NCI-H1694 (cell line): ENCODE measurements at places on chromosomes 1 and 21.

DNA sequence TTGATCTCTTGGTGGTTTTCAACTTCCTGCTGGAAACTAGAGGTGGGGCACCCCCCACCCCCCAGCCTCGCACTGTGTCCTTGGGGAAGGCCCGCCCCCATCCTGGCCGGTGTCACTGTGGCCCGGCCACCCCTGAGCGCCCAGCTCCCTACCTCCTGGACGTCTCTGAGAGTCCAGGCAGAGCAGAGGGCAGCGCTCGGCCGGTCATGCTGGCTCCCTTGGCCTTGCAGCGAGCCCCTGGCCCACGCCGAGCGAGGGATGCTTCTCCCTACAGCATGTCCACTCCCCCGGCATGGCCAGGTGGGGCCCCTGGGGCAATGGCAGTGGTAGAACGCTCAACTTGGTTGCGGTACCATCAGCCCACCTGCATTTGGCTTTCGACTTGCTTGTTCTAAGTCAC, 28.7 kb upstream of the TRAPPC10 start:
- DNase-seq = no peak

DNA sequence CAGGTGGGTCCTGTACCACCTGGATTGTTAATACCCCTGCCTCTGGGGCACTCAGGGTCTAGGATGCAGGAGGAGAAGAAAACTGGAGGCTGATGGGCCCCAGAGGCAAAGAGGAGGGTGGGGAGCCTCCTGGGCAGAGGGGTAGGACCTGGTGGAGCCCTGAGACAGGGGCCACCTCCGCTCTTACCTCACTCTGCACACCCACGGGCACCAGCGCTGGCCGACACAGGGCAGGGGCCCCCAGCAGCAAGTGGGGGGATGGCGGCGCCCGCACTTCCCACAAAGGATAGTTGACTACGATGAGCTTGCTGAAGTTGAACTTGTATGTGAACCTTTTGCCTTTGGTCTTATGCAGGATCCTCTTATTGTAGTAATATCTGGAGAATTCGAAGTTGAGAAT, 1.1 kb downstream of the ETV3L start:
- no peak for DNase-seq

DNA sequence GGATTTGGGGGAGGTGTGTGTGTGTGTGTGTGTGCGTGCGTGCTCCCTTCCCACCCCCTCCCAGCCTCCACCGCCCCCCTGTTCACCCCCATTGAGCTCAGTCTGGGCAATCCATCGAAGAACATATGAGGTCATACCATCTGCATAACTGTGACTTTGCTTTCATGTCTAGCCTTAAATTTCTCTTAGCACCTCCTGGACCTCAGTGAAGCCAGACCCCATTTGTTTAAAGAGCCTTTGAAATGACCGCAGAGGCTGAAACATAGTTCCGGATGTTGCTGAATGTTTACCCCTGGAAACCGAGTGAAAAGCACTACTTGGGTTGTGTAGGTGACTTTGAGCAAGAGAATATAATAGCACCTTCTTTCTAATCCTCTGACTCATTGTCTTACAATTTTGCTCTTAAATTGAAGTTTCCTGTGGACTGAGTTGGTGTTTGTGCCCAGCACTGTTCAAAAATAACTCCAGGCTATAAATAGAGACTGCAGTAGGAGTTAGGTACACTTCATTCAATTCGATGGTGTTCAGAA, 75.4 kb downstream of the UBE4B start:
- DNase-seq = no peak

DNA sequence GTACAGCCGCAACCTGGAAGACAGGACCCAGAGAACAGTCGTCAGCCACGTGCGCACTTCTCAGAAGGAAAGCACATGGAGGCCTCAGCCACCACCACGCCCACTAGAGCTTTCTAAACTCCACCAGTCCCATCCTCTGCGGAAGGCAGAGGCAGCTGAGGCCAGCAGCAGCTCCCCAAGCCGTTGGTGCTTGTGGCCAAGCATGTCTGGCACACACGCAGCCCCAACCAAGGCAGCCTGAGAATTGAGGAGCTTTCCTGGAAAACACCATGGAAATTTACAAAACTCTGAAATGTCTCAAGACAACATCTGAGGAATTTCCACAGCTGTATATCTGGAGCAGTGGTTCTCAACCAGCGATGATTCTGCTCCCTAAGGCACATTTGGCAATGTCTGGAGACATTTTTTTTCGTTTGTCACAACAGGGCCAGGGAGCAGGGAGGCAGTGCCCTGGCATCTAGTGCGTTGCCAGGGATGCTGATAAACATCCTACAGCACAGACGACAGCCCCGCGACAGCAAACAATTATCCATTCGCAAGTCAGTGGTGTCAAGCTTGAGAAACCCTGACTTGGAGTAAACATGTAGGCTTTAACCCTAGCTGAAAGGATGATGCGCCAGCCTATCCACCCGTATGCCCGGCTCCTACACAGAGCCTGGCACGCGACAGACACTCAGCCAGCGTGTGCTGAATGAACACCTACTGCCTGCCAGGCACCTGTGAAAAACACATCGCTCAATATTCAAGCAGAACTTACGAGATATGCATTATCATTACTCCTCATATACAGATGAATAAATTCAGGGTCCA, 24.7 kb downstream of the NPHP4 start:
- no peak for DNase-seq

- no peak for DNase-seq
Observed at GRCh38 chr21:37525810-37526209, 159.2 kb downstream of the DYRK1A start.

- DNase-seq = no peak
Observed at GRCh38 chr1:183817576-183818288, 12.8 kb downstream of the RGL1 start.

- no peak for DNase-seq
Observed at GRCh38 chr1:109476825-109477224, 6.9 kb upstream of the ATXN7L2 start.

- DNase-seq = no peak
Observed at GRCh38 chr1:112754116-112754628, 39.0 kb upstream of the PPM1J start.

DNA sequence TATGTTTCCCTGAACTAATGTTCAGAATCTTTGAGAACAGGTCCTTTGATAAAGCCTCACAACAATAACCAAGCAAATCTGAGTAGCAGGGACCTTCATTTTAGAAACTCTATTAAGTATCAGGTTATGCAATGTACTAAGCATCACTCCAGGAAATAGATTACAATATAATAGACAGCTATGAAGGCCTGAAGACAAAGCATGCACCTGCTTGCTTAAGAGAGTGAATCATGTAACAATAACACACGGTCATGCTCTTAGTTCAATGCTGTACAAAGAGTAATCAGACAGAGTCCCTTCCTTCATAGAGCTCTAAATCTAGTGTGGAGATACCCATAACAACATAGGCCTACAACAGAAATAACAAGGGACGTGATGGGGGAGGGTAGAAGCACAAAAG, 8.1 kb upstream of the CMPK1 start:
- DNase-seq = no peak
